ENCODE measurements at places on chromosomes 3 and 15.
A peak's percentile ranks its signal among the peaks of the same experiment; 100 is the strongest.

DNA sequence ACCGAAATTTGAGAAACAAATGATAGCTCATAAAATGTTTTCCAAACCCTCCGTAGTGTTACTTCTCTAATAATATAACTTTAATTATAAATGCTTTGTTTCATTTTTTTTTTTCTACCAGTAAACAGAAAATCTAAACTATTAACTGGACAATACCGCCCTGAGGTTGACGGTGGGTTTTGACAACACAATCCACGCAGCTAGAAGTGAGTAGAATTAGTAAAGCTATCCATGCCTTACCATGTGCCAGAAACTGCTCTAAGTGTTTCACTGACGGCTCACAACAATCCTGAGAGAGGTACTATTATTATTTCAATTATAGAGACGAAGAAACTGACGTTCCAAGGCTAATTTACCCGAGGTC lies 410 bp downstream of the NDUFAF1 start:
- no peak for DNase-seq

GRCh38 chr3:190000187-190000860 lies 120.4 kb downstream of the P3H2 start:
- DNase-seq = no peak

GRCh38 chr15:31574766-31575165 lies 248.1 kb downstream of the KLF13 start:
- DNase-seq = no peak

DNA sequence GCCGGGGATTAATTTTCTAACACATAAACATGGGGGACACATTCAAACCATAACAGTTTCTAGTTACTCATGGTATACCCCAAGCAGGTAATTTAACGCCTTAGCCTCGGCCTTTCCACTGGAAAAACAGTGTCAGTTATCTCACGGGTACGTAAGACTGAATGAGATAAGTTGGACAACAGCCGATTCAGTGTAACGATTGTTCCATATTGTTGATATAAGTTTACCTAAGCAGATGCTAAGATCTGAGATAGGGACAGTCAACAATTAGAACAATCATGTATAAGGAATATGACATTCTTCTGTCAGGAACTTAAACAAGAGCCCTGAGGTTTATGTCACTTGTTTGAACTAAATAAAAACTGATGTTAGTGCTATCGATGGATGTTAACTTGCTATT lies 130.8 kb downstream of the GHSR start:
- no peak for DNase-seq

DNA sequence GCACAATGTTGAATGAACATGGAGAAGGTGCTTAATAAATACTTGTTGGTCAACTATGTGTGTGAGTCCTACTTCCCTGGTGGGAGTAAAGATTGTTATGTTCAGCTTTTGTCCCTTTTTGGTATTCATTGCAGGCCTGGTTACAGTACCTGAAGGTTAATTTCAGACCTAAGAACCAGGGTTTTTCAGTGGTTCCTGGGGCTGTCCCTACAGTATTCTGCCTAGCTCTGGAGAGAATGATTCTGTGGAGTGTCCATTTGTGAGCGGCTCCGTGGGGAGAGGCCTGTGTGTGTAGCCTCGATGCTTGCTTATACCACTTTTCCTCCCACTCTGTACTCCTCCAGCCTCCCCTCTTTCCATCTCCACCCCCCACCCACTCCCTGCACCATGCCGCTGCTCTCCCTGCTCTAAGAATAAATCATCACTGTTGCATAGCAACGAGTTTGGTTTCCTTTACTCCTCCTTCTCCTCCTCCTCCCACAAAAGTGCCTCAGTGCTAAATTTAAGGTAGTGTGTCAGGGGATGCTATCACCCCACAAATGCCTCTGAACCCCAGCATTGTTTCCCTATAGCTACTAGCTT lies 150.6 kb upstream of the ROPN1 start:
- DNase-seq = no peak

GRCh38 chr15:62407216-62407615 lies 242.1 kb upstream of the C2CD4B start:
- no peak for DNase-seq

DNA sequence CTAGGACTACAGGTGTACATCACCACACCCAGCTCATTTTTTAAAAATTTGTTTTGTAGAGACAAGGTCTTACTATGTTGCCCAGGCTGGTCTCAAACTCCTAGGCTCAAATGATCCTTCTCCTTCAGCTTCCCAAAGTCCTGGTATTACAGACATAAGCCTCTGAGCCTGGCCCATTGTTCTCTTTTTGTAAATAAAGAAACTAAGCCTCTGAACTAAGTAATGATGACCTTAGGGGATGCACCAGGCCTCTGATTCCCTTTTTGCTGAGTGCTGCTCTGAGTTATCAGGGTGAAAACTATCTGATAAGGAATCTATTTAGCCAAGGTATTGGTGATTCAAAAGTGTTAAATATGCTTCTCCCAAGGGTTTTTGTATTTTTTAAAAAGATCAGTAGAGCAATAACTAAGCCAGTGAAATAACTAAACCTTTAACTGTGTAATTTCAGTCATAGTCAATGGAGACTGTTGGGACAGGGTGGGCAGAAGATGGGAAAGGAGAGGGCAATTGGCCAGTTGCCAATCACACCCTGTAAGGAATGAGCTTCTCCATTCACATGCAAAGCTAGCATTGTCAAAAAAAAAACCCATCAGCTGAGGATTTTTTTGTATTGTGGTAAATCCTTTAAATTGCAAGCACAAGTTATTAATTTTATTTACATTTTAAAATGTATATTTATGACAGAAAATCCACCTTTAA lies 194.8 kb upstream of the PFN2 start:
- DNase-seq = no peak

- DNase-seq = no peak
These were observed 96.2 kb upstream of the ACP3 start for GRCh38 chr3:132220986-132221385.

DNA sequence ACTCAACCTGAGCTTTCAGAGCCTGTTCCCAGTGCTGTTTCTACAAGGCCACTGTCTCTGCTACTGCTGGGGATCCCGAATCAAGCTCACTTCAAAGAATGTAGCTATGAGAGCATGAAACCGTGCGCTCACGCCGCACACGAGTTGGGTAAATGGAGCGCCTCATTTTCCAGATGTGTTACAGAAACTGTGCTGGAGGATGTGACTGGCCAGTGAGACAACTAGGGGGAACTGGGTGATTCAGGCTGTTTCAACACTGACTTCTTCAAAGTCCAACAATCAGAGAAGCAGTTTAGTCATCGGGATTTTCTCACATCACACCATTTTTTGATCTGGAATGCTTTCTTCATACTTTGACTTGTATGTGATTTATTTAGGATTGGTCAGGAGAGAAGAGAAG lies 3.5 kb downstream of the ZNF710 start:
- DNase-seq = no peak

DNA sequence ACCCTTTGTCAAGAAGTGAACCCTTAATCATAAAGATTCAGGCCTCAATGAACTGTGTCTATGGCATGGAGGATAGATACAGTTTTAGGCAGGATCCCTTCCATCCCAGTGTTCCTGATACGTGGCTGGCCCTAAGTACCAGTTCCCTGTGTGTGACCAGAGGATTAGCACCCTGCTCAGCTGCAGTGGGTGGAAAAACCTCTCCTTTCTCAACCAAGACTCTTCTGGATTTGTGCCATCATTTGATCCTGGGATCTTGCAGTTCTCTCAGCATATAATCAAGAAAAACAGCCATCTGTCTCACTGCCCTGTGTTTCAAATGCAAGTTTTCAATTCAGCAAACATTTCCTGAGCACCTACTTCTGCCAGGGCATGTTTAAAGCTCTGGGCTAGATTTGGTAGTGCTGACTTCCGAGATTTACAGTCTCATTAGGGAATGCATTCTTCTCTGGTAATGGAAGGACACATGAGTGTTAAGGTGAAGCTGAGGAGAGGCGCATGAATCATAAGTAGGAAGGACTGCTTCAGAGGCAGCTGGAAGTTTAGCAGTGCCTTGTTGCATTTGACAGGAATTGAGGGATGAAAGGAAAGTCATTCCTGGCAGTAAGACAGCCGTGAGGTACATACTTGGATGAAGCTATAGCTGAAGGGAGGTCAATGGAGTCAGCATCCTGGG lies 388.3 kb downstream of the MFSD1 start:
- no peak for DNase-seq

GRCh38 chr3:14837186-14837877 lies 18.6 kb downstream of the FGD5 start:
- no peak for DNase-seq

- DNase-seq = no peak
These were observed 613.4 kb downstream of the FOXP1 start for GRCh38 chr3:70970171-70970570.

DNA sequence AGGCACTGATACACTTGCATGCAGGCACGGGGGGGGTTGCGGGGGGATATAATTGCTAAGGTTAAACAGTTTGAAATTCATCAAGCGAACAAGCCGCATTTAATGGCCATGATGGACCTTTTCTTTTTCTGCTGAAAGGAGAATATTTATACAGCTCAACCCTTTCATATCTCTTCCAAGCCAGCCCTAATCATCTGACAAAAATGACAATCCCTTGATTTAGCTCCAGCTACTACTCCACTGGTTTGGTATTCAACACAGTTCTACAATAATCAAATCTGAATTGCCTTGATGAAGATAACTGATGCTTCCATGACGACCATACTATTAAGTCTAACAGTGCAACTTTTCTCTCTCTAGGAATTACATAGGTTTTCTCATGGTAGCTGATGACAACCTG lies 374.9 kb downstream of the PLCL2 start:
- no peak for DNase-seq

DNA sequence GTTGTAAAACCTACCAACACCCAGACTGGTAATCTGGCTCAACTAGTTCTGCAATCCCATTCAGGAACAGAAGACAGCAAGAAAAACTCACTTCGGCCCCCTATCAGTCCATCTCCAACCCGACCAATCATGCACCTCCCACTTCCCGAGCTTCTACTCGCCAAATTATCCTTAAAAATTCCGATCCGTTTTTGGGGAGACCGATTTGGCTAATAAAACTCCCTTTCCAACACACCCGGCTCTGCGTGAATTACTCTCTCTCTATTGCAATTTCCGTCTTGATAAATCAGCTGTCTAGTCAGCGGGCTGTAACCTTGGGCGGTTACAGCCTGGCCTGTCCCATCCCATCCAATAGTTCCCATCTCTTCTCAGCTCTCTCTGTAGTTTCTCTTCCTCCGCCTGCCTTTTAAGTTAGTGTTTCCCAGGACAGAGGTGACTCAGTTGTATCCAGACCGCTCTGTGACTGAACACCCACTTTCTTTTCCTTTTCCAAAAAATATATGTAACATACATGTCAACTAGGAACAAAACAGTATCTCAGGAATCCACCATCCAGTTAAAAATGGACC lies 780 bp upstream of the ACAD9 start:
- no peak for DNase-seq

DNA sequence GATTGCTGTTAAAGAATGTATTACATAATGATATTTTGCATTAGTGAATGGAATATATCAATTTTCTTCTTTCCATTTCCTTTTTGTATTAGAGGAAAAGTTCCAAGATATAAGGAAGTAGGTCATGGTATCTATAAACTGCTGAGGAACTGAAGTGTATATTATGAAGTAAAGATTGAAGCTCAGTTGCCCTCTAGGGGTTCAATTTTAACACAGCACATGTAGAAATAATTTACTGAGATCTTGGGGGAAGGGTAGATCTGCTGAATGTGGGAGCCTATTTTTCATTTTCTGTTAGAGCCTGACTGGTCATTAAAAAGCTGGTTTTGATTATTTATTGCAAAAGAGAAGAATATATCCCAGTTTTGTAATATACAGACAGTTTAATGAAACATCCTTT lies 45.2 kb downstream of the CMC1 start:
- peak; percentile 55 for DNase-seq

DNA sequence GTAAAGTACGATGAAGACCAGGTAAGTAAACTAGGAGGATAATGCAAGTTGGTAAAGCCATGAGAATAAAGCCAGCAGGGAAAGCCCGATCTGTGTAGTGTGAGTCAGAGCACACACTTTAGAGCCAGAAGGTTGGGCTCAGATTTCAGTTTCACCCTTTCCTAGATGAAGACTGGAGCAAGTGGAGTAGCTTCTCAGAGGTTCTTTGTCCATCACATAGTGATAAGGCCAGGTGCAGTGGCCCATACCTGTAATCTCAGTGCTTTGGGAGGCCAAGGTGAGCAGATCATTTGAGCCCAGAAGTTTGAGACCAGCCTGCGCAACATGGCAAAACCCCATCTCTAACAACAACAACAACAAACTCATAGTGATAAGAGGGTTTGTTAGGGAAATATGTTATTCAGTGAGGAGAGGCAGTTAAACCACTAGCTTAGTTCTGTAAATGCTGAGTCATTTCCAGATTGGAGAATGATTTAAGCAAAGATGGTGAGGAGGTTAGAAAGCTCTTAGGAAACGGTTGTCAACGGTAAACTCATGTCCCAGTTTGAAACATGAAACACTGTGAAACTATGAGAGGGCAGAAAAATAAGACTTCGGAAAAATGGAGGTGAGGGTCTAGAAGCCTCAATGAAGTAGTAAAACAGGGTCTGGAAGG lies 39.0 kb downstream of the IL12A start:
- no peak for DNase-seq

- no peak for DNase-seq
These were observed 288.9 kb upstream of the DPH6 start for GRCh38 chr15:35834866-35835265.

DNA sequence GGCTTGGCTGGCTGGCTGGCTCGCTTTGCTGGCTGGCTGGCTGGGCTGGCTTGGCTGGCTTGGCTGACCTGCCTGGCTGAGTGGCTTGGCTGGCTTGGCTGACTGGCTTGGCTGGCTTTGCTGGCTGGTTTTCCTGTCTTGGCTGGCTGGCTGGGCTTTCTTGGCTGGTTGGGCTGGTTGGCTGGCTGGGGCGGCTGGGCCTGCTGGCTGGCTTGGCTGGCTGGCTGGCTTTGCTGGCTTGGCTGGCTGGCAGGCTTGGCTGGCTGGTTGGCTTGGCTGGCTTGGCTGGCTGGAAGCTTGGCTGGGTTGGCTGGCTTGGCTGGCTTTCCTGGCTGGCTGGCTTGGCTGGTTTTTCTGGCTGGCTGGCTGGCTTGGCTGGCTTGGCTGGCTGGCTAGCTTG lies 435.6 kb downstream of the GOLGA6L6 start:
- peak; percentile 0 for DNase-seq

GRCh38 chr15:86689006-86689405 lies 609.3 kb downstream of the AGBL1 start:
- no peak for DNase-seq

DNA sequence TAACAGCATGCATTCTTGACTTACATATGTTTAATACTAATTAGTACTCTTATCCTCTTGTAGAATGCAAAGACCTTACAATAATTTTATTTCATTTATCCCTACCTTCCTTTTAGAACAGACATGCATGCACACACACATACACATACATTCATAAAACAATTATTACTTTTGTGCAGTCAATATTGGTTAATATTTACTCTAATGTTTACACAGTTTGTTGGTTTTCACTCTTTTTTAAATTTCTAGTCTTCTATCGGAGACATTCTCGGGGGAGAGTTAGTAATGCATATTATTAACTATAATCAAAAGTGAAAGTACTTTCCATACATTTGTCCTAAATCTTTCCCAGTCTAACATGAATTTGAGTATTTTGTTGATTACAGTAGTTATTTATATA lies 317.7 kb upstream of the DPH6 start:
- no peak for DNase-seq

GRCh38 chr3:49666592-49666991 lies 7.6 kb upstream of the APEH start:
- DNase-seq = peak; percentile 15

- no peak for DNase-seq
These were observed 541.7 kb upstream of the MDFIC2 start for GRCh38 chr3:70854108-70854507.

GRCh38 chr15:29911705-29912104 lies 89.4 kb upstream of the TJP1 start:
- DNase-seq = no peak
